Fibroblast of gingiva (primary cell): ENCODE measurements at places on chromosomes 7 and 10.

- DNase-seq = no peak
These were observed 212.5 kb downstream of the GLI3 start for GRCh38 chr7:42024537-42024936.

- no peak for DNase-seq
These were observed 193.7 kb downstream of the PTPN20 start for GRCh38 chr10:47104786-47105385.

- no peak for DNase-seq
These were observed 539.9 kb upstream of the C7orf33 start for GRCh38 chr7:148050492-148051158.

DNA sequence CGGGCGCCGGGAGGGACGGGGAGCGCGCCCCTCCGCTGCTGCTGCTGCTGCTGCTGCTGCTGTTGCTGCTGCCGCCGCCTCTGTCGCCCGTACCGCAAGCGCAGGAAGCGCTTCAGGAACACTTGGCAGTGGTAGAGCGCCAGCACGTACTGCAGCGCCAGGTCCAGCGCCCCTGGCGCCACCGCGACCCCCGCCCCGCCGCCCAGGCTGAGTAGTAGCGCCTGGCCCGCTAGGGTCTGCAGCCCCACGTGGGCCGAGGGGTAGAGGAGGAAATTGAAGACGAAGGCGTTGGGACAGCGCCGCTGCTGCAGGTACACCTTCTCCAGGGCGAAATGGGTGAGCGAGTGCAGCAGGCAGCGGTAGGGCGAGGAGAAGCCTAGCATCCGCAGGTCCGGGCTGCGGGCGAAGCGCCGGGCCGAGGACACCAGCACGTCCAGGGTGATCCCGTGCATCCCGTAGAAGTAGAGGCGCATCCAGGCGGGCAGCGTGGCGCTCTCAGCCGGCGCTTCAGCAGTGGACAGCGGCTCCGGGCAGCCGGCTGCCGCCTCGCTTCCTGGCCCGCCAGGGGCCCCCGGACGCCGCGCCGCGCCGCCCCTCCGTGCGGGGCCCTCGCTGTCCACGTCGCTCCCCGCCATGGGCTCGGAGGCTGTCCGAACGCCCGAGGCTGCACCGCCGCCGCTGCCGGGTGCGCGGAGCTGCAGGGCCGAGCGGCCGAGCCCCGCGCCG is at the start of gene TMEM229A:
Gene TMEM229A, minus strand, starts transcription at position 699 of the 726 bp plus-strand sequence. Its CDS starts 64 bp downstream, at position 635.
- DNase-seq = no peak

DNA sequence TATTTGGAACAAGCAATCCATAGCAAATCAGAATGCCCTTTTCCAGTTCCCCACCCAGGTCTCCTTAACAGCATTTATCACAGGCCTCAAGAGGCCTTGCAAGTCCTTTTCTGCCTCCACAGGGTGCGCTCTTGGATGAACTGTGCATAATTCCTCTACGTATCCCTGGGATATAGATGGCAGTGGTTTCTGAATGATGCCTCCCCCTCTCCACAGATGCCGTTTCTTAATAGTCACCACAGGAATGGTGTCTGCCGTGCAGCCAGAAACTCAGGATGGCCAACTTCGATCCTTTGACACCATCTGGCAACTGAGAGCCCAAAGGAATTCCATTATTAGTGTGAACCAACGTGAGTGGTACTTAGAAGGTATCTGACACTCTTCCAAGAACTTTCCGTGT is 43.1 kb downstream of the JAZF1 start:
- DNase-seq = no peak
